T-cell (primary cell): ENCODE measurements at places on chromosomes 12 and 14. TPM values are rescaled to one million over a fixed set of nuclear protein-coding genes. Genes with fewer than 3 reads are reported as not detected.

Gene VRTN
- total RNA-seq, result 0.09 TPM

Gene GNG2
- 99.0 TPM for total RNA-seq

Gene MANSC4
- total RNA-seq, result not detected

Gene CLEC6A
- total RNA-seq, result not detected

Gene TRHDE
- total RNA-seq, result not detected

Gene TAS2R50
- total RNA-seq, result 1.6 TPM

Gene SPIC
- total RNA-seq, result not detected

Gene TESPA1
- 141 TPM for total RNA-seq

Gene PLEKHG3
- 58.2 TPM for total RNA-seq

Gene FRS2
- 25.6 TPM for total RNA-seq

Gene LALBA
- not detected for total RNA-seq
